Activated CD8-positive, alpha-beta memory T cell treated with anti-CD3 and anti-CD28 coated beads for 1 hour (primary cell): ENCODE measurements at places on chromosomes 5 and 9.

- no peak for DNase-seq
Observed at GRCh38 chr5:43691275-43691674, 88.3 kb downstream of the NNT start.

GRCh38 chr5:23014266-23014665 lies 161.1 kb upstream of the CDH12 start:
- no peak for DNase-seq

DNA sequence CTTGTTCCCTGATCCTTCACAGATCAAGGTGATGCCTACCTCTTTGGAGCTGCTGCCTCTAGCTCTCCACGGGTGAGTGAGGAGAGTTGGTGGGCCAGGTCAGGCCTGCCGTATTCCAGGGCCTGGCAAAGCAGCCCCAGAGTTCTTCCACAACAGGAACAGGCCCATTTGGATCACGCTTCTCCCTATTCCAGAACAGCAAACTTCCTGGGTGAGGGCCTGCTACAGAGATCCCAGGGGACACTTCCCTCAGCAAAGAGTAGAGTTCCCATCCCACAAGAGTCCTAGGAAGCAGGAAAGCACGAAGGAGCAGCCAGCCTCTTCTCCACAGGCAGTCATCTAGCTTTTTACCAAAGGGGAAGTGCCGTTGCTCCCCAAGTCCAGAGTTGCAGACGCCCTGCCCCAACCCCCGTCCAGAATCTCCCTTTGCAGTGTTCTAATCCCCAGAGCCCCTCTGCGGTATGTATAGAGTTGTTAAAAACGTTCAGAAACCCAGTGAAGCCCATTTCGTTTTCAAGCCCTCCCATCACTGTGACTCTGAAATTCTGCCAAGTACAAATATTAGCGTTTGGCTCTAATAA lies 9.3 kb upstream of the DNAJB5 start:
- DNase-seq: no peak

DNA sequence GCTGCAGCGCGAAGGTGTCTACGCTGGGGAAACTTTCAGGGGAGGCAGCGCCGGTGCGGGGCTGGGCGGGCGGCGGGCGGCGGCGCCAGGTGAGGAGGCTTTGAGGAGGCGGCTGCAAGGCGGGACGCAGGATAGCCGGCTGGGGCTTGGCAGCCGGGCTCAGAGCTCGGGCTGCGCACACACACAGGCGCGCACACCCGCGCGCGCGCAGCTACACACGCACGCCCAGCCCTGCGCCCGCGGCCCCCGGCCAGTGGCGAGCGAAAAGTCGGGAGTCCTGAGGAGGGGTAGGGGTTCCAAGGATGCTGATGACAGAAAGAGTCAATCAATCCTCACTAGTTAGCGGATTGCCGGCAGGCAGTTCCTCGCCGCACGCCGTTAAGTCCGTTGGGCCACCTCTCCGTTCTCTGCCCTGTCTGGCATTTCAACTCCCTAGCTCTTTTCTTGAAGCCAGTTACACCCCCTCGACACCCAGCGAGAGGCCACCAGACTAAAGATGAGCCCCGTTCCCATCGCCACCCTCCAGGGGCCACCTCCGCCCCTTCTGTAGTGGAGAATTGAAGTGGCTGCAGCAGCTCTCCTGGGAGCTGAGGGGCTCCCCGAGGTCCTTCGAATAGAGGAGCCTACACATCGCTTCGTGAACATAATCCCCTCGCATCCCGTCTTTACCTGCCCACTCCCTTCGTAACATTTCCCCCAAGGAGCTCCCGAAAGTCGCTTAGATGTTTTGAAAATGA lies 1640.3 kb upstream of the C9orf72 start:
- no peak for DNase-seq

GRCh38 chr9:93207326-93207814 lies 23.4 kb downstream of the WNK2 start:
- no peak for DNase-seq

DNA sequence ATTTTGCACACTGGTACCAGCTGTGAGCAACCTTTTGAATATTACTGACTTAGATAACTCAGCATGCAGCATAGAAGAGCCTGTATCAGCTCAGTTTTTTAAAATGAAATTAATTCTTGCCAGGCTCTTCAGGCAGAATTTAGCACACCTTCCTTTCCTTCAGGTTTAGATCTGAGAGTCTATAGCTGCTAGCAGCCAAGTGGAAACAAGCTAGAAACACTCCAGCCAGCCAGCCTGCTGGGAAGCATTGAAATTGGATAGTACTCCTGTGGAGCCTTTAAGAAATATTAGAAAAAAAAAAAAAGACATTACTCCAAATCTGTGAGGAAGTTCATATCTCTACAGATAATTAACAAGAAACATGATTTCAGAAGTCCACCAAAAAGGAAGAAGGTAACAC lies 812.2 kb downstream of the DTWD2 start:
- DNase-seq: no peak

- no peak for DNase-seq
Observed at GRCh38 chr5:34053133-34053532, 10.1 kb upstream of the C1QTNF3 start.

GRCh38 chr9:37453827-37454226 lies 11.4 kb downstream of the ZBTB5 start:
- no peak for DNase-seq

GRCh38 chr9:75429531-75430475 lies 341.5 kb downstream of the OSTF1 start:
- no peak for DNase-seq

DNA sequence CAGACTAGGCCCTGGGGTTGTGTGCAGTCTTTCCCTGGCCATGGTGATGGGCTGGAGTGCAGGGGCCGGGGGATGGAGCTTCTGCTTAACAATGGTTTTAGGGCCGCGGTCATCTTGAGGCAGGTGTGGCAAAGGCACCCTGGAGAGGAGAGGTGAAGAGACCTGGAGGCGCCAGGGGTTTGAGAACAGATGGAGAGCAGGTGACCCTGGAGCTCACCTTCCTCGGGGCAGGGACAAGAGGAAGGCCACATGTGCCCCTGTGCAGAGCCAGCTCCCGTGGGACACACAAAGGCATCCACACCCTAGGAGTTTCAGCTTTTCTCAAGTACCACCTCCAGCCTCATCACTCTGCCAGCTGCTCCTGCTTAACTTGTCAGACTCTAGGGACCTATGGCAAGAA lies 46.4 kb upstream of the SH3GL2 start:
- DNase-seq: no peak

DNA sequence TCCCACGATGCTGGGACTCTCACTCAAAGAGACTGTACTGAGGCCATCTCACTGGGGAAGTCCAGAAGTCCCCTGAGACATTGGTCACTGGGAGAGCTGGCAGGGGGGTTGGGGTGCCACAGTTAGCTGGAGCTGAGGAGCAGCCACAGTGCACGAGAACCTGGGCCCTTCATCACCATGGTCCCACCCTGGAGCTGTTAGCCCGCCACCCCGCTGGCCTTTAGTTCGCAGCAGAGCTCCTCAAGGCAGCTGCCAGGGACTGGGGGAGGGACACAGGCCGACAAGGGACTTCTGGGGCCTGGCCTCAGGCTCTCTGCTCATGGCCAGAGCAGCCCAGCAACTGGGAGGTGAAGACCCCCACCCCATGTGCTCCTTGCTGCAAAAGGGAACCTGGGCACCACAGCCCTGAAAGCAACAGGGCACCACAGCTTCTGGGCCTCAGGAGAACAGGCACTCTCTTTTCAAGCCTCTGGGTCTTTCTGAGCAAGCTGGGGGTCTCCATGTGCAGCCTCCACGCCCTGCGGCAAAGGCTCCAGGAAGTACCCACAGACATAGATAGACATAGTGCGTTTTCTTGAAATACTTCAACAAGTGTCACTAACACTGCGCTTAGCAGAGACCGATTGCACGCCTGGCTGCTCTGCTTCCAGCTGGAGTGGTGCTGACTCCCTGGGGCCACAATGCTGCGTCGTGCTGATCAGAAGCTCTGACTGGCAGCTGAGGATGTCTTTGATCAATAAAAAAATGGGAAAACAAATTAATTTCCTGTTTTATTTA lies 46.0 kb downstream of the VAV2 start:
- no peak for DNase-seq

- no peak for DNase-seq
Observed at GRCh38 chr9:78064075-78064474, 32.5 kb upstream of the GNAQ start.

DNA sequence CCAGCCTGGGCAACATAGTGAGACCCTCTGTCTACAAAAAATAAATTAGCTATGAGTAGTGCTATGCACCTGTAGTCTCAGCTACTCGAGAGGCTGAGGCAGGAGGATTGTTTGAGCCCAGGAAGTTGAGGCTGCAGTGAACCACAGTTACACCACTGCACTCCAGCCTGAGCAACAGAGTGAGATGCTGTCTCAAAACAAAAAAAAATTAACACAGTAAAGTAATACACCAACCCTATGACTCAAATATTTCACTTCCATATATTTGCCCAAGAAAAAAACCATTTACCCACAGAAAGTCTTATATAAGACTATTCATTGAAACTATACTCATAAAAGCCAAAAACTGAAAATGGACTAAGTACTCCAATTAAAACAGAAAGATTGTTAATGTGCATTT lies 16.2 kb downstream of the SMIM23 start:
- DNase-seq: no peak

DNA sequence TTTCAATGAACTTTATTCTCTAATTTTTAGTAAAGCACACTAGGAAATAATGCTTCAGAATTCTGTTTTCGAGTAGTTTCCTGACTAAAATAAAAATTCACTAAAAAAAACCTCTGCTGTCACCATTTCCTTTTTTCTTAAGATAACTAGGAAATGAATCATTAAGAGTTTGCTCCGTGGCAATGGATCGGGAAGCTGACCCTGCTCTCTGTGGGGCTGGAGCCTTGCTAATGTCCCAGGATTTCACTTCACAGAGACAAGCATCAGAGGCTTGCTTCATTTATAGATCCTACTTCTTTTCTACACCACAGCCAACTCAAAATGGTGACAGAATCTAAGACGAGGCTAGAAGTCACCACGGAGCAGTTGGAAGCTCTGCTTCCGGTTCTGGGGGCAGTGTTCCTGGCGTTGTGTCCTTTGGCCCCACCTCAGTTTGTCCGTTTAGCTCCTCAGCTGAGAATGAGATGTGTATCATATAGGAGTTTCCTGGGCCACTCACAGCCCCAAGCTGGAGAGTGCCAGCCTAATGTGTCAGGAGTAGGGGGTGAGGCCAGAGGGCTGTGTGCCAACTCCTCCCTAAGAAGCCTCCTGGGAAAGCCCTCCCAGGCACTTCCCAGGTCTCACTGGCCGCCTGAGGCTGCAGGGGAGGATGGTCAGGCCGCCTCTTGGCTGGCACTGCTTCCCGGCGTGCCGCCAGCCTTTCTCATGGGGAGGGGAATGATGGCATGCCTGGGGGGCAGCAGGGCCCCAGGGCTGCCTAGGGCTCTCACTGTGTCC lies 19.6 kb downstream of the TENT4A start:
- DNase-seq: no peak

DNA sequence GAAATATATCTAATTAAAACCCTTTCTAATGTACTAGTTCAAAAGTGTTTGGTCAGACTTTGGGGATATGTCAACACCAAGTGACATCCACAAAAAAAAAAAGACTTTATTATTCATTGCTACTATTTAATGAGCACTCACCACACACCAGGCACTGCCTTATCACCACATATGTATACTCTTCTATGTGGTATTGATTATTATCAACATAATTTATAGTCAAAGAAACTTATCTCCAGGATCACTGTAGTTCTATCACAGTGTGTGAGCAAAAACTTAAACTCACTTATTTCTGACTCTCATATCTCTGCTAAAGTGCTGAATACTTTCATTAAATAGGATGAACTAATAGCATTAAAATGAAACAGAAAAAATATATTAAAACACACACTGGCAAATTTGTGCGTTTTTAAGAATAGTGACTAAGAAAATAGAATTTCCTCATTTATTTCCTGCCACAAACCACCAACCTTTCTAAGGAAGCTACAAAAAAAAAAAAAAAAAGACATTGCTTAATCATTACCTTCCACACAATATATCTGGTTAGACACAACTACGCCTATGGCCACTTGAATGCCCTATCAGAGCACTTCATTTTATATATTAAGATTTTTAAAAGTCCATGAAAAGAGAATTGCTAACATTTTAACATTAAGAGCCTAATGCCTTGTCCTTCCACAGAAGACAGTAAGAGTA lies 12.8 kb downstream of the SLCO4C1 start:
- no peak for DNase-seq

DNA sequence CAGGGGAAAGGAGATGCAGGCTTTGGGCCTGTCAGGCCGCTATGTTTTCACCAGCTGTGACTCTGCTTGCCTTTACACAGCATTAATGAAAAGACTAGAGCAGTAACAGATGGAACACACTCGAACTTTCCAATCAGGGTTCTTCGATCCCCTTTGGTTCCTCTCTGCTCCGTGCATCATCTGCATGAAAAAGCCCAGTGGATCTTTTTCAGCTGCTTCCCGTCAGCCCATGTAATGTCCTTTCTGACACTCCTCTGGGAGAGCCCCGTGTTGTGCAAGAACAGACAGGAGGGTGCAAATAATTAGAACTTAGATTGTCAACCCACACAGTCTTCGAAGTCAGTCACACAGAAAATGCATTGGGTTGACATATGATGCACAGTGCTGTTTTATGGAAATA lies 448.9 kb upstream of the ZNF462 start:
- DNase-seq: no peak

DNA sequence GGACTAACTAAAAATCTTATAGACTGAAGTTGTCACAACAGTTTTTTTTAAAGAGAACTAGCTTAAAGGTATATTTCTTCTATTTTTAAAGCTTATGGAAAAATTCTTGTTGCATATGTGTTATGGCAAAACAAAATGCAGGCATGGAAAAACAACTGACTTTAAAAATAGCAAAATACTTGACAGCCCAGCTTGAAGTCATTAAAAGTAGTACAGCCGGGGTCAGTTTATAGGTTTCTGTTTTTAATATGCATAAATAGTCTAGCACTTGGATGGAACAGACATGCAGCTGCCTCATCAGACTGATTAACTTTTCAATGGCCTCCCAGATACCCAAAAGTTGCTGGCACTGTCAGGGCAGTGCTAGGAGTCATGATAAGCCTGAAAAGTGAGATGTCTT lies 22.3 kb upstream of the ARL15 start:
- no peak for DNase-seq

DNA sequence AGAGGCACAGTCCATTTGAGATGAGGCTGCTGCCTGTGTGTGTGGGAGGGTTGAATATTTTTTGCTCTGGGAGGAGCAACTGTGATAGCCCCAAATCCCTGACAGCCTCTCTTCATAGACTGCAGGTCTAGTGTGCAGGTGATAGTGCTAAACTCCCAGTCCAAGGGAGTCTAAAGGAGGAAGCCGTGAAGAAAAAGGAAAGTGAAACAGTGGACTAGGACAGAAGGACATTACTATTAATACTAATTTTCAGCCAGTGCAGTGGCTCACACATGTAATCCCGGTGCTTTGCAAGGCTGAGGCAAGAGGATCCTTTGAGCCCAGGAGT lies 295.0 kb downstream of the PDE4D start:
- DNase-seq: no peak

DNA sequence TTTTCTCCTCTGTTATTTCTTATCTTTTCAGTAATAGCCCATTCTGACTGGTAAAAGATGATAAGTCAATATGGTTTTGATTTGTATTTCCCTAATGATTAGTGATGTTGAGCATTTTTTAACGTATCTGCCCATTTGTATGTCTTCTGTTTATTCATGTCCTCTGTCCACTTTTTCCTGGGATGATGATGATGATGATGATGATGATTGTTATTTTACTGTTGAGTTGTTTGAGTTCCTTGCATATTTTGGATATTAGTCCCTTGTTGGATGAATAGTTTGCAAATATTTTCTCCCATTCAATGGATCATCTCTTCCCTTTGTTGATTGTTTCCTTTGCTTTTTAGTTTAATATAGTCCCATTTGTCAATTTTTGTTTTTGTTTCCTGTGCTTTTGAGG lies 27.0 kb downstream of the UTP15 start:
- DNase-seq: no peak
